ENCODE measurements at places on chromosomes 13 and 19. TPM values are rescaled to one million over a fixed set of nuclear protein-coding genes. Genes with fewer than 3 reads are reported as not detected.

The ZNF20 gene
- 1.1 TPM for total RNA-seq

The ATP1A3 gene
- not detected for total RNA-seq

The FGF21 gene
- total RNA-seq = not detected

The ONECUT3 gene
- total RNA-seq = not detected

The RNF113B gene
- not detected for total RNA-seq

The ADGRE2 gene
- total RNA-seq = 10.9 TPM

The CERS1 gene
- total RNA-seq = 0.45 TPM

The PEG3 gene
- total RNA-seq = 13.2 TPM

The PLK5 gene
- total RNA-seq = not detected

The CGB5 gene
- total RNA-seq = not detected

The ZNF507 gene
- total RNA-seq = 15.8 TPM
